ENCODE measurements at places on chromosomes 16 and 17.
A peak's percentile ranks its signal among the peaks of the same experiment; 100 is the strongest.

- DNase-seq: no peak
Measured at GRCh38 chr17:41801374-41802271, 10.1 kb downstream of the P3H4 start.

- DNase-seq: peak; percentile 46
Measured at GRCh38 chr16:70685938-70686375, at the start of gene MTSS2. Gene MTSS2, minus strand, starts transcription at chr16:70686053. Its CDS starts 262 bp downstream, at chr16:70685791.

DNA sequence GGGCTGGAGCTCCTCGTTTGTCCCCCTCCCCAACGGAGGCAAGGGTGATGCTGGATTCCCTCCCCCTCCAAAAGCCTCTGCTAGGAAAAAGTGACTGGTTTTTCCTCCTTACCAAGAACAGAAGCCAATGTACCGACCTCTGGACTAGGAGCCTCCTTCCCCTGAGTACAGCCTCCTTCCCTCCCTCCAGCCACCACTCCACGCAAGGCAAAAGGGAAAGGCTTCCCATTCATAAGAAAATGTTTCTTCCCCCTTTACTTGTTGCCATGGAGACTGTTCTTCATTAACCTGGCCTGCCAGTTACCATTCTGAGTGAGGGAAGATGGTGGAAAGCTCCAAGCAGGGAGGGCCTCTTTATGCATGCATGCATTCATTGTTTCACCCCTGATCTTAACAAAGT lies 4.3 kb upstream of the PIMREG start:
- DNase-seq: no peak

DNA sequence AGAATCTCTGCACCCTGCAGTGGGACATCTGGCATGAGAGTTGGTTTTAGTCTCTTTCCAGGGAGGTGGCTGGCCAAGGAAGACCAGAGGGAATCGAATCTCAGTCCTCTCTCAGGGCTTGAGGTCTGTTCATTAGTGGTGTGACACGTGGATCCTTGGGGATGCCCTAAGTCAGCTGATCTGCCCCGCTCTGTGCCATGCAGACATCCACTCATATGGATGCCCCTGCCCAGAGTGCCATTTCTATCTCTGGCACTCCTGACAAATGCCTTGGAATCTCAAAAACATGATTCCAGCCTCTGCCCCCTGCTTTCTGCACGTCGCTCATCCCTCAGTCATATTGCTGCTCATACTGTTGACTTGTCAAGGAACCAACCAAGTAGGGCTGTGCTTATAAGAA lies 38.8 kb downstream of the WSCD1 start:
- DNase-seq: no peak

DNA sequence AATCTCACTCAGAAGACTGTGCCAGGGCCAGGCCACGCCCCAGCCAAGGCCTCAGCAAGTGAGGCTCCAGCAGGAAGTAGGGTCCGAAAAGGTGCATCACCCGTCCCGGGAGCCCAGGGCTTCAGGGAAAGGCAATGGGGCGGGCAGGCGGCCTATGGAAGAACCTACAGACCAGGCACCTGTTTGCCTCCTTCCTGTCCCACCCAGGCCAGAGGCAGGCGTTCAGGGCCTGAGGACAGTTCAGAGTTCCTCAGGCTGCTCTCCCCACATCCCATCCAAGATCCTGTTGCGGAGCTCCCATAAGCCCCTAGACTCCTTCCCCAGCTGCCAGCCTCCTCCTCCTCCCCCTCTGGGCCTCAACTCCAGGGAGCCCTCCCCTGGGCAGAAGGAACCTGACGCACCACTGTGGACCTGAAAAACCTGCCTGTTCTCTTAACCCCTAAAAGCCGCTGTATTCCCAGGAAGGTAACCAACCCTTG lies 2.3 kb downstream of the CLUH start:
- no peak for DNase-seq

GRCh38 chr16:61829631-61830030 lies 206.6 kb downstream of the CDH8 start:
- no peak for DNase-seq

DNA sequence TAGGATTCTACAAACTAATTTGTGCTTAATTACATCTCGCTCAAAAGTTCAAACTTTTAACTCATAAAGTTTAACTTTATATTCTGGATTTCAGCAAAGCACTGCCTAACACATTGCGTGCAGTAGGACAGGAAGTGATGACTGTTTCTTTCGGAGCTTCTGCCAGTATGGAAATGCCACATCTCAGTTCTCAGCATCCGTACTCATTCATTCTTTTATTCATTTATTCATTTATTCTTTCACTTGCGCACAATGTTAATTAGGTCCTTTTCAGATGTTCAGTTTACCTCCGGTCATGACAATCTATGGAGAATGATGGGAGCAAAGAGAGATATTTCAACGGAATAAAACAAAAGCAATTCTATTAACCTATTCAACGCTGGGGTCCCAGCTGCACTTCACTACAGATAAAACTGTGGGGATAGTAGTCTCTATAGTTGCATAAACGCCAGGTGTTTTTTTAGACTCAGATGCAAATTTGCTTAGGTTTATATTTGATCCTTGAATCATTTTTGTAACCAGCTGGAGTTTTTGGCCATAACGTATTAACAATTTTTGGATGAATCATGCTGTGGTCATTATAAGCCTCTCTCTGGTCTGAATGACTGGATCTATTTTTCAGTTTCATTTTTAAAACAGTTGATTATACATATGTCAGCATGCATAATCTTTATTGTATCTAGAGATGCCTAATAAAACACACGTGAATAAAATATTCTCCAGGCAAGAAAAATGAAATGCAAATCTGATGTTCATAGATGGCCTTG lies 143.9 kb downstream of the KCNJ2 start:
- DNase-seq: peak; percentile 23

DNA sequence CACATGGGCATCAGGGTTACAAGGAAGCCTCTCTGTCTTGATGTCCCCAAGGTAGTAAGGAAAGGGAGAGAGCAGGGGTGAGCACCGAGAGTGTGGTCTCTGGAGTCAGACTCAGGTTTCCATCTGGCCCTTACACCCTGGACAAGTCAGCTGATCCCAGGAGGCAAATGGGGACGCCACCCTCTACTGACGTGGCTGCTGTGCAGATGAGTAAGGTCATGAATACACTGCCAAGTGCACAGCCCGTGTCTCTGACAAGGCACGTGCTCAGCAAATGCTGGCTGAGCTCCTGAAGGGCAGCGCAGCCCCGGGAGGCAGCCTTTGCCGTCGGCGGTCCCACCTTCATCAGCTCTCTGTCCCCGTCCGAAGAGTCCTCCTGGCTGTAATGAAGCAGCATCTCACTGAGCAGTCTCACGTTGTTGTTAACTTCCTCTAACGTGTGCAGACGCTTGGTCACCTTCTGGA lies 19.4 kb downstream of the GGA3 start:
- DNase-seq: no peak

DNA sequence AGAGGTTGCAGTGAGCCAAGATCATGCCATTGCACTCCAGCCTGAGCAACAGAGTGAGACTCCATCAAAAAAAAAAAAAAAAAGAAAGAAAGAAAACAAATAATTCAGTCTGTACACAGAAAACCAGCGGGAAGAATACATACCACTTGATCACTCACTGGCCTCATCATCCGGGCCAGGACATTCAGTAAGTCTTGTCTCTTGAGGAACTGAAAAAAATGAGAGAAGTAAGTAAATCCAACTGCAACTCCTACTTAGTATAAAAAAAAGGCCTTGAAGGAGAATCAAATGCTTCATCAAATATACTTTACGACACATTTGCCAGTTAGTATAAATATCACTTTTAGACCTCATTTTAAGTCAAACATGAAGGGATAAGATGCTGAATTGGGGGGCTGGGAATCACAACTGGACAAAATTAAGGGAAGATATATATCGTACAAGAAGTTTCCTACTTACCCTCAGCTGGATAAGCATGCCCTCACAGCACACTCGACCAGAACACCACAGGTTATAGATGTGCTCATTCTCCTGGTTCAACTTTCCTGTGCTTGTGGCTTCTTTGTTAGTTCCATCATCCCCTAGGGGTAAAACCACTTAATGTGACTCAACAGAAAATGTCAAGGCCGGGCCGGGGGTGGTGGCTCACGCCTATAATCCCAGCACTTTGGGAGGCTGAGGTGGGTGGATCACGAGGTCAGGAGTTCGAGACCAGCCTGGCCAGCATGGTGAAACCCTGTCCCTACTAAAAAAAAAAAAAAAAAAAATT lies 12.4 kb downstream of the CCDC47 start:
- DNase-seq: no peak

DNA sequence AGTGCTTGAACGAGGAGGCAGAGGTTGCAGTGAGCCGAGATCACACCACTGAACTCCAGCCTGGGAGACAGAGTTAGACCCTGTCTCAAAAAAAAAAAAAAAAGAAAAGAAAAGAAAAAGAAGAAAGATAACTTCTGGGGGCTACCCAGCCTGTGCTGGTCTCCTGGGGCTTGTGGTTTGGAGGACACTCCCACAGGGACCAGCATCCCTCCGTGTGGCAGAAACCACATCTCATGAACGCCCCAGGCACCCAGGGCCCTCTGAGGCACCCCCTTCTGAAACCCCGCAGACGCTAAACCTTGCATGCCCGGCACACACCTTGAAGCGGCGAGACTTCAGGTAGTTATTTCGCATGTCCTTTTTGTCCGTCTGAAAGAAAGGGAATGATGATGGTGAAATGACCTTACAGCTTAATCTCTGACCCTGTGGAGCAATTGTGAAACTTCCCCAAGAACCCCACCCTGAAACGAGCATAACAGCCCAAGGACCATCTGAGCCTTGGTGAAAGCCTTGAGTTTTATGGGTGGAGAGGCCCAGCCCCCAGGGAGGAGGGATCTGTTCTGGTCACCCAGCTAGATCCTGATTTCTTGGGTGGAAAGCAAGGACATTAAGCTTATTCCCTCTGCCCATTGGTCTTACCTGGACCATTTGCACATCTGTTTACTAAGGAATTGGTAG lies 55.0 kb downstream of the CNGB1 start:
- DNase-seq: no peak

GRCh38 chr17:5379351-5380107 lies 39.9 kb downstream of the NUP88 start:
- DNase-seq: no peak

DNA sequence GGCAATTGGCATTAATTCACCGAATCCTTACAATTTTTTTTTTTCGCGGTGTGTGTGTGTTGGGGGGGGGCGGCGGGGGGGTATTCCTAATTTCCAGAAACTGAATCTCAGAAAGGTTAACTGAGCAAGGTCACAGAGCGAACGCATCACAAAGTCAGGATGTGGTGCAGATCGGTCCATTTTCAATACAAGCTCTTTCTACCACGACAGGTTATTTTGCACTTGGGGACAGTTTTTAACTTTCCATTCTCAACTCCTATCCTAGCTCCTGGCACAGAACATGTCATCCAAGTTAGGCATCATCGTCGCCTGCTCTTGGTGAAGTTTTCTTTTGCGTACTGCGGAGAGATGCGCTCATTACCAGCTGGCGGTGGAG lies 15.4 kb upstream of the ERN1 start:
- no peak for DNase-seq

Data from AG09309 (cell line).